ENCODE measurements at places on chromosomes 16 and 17.

- DNase-seq, result no peak
Measured at GRCh38 chr17:55577687-55578086, 66.4 kb upstream of the SMIM36 start.

DNA sequence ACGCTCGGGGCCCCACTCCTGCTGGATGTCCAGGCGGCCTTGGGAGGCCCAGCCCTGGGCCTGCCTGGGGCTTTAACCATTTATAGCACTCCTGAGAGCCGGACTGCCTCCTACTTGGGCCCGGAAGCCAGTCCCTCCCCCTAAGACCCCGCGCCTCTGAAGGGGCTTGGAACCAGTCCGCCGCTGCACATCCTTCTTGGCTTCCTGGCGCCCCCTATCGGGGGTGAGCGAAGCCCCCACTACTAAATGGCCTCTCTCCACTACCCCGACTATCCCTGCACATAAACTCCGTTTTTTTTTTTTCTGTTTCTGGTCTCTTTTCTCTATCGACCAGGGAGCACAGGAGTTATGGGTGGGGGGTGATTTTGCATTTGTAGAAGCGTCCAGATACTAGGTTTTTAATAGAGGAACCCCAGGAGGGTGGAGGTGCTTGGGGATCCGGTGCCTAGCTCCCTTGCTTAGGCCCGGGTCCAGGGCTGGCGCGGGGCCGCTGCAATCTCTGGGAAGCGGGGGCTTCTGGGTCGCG, 633 bp upstream of the NOL3 start:
- DNase-seq, result peak; percentile 87

- no peak for DNase-seq
Measured at GRCh38 chr17:74182041-74182723, 21.3 kb upstream of the RPL38 start.

DNA sequence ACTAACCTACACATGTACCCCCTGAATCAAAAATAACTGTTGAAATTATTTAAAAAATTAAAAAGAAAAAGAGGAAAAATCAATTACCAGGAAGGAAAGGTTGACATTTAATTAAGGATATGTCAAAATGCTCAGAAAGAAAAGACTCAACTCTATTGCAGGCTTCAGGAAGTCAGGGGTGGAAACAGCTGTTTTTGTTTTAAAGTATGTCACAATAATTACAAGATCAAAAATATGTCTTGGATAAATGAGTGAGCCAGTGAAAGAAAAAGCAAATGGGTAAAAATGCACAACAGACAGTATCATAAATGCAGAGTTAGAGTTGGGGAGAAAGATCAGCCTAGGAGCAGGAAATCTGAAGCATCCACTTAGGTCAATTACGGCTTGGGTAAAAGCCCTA, 146.0 kb downstream of the CDH11 start:
- DNase-seq, result no peak

GRCh38 chr17:64092113-64092512, 37.8 kb downstream of the ERN1 start:
- no peak for DNase-seq

DNA sequence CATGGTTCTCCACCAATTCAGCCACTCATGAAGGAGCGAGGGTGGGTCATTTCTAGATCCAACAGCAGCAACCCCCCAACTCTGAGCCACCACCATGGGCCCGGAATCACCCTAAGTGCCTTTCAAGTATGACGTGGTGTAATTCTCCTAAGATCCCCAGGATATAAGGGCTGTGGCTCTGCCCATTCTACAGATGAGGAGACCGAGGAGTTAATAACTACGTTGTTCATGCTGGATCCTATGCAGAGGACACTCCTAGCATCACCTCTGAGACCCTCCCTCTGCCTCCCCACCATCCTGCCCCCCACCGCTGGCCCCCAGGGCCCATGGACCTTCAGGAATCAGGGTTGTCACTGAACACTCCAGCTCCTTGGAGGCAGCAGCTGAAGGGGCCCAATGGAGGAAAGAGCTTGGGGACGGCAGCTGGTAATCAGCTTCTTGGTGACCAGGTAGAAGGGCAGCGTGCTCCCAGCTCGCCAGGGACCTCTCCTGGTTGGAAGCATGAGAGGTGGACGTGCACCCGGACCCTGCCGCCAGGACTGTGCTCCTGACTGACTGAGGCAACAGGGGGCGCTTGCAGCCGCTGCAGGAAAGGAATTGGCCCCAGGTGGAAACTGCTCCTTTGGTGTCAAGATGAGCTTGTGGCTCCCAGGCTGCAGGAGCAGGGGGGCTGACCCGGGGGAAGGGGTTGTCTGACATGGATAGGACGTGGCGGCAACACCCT, 28.2 kb upstream of the CACNG1 start:
- DNase-seq, result peak; percentile 65

DNA sequence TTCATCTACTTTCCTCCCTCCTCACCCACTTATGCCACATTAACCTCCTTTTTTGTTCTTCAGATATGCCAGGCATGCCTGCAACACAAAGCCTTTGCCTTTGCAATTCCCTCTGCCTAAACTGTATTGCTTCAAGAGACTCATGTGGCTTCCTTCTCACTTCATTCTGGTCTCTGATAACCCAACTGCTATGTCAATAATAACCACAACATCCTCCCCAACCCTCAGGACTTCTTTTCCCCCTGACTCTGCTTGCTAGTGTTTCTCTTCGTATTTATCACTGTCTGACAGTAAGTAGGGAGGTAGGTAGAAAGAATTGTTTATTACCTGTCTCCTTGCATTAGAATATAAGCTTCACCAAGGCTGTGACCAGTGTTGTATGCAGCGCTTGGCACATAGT, 22.4 kb downstream of the RBL2 start:
- DNase-seq, result no peak

DNA sequence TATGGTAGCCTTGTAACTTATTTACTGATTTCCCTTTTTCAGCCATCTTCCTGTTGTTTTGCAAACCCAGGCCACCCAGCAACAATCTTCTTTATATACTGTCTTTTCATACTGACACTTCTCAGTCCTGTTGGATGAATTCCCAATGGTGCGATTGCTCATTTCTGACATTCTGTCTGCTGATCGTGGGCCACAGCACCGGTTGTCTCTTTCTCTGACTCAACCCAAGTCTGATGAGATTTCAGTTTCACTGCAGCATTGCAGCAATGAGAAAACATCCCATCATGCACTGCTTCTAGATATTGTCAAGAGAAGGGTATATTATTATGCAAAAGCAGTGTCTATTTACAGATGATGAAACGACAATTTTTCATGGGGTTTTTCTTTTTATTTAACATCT, 349.2 kb upstream of the HSBP1 start:
- no peak for DNase-seq

DNA sequence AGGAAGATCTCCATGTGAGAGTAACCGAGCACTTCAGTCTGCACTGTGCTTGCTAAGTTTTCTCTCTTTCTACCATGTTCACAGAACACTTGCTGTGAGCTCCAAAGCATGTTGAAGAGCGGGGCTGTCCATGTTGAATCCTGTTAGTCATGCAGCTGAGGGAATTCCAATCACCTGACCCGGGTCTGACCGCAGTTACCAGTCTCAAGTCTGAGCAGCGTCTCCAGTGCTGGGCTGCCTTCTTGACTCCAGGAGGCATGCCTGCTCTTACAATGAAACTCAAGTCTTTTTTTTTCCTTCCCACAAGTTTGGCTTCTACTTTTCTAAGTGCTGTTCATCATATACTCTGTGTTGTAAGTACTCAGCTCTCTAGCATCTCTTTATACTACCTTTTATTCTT, 44.3 kb downstream of the HOXB1 start:
- DNase-seq, result peak; percentile 98

DNA sequence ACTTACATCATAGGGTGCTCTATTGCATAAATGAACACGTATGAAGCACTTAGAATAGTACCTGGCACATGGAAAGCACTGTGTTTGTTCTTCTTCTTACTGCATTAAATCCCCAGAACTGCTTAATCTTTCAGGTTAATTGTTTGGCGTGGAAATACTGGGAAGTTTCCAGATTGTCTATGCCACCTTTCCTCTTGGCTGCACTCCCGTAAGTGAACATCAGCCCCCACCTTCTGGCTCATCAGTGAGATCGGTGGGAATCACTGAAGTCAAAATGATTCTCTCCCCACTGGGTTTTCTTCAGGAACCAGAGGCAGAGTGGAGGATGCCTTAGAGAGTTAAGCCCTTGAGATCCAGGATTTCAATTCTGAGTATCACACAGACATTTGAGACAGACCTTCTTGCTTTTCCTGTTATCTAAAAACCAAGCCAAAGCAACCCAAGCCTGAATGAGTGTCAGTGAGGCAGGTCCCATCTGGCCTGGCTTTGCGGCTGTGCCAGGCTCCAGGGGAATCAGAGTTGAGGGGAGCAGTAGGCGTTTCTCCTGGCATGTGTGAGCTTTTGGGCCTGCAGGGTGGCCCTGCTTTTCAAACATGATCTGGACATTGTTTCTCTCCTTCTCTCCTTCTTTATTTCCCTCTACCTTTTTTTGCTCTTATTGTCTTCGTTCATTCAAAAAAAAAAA, 59.1 kb downstream of the OTOA start:
- DNase-seq, result no peak

DNA sequence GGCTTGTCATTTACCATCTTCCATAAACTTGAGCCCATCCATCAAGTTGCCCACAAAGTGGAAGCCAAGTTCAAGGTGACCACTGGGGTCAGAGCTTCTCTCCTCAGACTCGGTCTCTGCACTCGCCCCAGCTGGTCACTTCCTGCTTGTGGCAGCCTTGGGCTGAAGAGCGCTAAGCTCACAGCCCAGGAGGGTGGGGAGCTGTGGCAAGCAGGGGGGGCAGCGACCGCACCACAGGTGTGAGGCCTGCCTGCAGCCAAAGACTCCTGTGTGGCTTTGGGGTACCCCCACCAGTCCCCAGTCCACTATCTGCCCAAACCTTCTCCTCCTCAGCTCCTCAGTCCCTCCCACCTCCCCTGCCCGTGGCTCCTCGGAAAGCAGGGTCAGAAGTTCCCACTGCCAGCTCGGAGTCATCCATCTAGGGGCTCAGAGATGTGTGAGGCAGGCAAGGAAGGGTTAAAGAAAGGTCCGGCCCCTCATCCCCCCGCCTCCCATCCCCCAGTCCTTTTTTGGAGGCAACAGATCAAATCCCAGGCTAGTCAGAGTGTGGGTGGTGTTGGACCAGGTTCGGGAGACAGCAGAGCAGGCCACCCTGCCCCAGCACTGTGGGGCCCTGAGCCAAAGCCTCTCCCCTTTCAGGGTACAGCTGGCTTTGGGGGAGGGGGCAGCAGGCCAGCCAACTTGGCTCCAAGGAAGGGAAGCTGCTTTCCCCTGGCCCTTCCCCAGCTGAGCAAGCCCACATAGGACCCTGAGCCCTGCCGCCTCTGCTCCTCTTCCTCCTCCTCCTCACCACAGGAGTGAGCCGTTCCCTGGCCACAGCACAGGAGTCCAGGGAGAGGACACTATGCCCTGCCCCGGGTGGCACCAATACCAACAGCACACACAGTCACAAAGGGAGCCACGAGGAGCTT, 3.2 kb downstream of the CSF3 start:
- no peak for DNase-seq

DNA sequence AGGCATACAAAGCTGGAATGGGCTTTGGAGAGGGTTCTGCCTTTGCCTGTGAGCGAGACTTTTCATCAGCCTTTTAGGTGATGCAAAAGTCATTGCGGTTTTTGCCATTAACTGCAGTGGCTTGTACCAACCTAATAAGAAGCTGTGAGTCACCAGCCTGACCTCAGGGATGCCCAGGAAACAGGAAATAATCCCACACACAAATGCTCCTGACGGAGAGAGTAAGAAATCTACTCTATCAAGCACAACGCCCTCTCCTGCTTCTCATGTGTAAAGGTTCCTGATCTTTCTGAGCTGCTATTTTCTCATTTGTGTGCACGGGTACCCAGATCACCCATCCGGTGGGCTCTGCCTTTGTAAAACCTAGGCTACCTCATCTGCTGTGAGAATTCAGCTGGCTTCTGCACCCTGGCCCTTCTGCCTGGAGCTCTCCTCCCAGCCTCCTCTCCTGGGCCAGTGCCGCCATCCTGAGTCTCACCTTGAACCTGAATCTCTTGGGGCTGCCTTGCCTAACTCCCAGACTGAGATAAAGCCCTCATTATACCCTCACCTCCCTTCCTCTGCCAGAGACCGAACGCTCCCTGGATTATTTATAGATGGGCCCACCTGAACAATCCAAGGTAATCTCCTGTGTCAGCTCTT, 299.7 kb downstream of the C16orf95 start:
- DNase-seq, result peak; percentile 84

DNA sequence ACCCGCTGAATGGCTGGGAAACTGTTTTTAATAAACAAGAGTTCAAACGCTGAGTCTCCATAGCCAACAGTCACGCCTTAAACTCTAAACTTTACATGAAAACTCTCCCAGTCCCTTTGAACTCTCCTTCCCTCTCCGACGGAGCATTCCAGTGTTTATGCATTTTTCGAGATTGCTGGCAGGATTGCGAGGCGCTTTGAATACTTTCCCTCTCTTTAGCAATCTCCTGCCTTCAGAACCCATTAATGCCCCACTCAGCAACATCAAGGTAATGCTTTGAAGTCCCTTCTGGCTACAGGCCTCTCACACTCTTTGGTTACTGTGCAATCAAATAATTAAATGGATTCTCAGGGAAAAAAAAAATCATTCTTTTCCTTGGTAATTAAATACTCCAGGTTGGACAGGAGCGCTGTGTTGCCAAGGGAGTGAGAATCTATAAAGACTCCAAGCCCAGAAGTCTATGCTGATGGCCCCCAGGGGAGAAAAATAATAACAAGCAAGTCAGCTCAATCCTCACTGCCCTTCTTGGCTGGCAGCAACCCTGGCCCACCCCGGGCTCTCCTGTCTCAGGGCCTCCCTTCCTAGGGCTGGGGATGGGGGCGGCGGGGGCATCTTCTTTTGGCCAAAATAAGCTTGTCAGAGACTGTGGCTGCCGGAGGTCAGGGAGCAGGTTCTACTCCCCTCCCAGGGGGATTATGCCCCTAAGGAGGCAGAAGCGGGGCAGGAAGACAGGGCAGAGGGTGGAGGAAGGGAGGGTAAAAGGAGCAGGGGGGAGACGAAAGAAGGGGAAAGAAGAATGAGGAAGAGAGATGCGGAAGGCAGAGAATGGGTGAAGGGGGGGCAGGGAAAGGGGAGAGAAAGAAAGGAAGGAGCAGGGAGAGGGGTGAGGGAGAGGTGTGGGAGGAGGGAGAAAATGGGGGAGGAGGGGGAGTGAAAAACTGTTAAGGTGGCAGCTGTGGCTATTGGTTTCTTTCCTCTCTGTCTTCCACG, 45.2 kb downstream of the AXIN2 start:
- peak; percentile 92 for DNase-seq

DNA sequence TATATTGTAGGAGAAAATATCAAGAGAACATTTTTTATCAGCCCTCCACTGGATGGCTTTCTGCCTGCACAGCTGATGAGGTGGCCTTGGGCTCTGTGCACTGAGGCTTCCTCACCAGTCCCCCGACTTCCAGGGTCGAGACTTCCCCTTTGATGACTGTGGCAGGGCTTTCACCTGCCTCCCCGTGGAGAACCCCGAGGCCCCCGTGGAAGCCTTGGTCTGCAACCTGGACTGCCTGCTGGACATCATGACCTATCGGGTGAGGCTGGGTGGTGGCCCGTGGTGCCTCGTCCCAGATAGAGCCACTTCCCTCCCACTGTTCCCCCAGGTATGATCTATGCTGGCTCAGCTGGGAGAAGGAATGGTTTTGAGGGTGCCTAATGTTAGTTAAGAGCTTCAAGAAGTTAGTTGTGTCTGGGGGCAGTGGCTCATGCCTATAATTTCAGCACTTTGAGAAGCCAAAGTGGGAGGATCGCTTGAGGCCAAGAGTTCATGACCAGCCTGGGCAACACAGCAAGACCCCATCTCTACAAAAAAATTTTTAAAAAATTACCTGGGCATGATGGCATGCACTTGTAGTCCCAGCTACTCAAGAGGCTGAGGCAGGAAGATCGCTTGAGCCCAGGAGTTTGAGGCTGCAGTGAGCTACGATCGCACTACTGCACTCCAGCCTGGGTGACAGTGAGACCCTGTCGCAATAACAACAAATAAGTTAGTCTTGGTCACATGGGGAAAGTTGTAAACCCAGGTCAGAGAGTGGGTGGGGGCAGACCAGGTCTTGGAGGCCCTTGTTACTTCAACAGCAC, 11.8 kb downstream of the FCSK start:
- DNase-seq, result no peak
